ENCODE measurements at places on chromosomes 4 and X.
A peak's percentile ranks its signal among the peaks of the same experiment; 100 is the strongest.

DNA sequence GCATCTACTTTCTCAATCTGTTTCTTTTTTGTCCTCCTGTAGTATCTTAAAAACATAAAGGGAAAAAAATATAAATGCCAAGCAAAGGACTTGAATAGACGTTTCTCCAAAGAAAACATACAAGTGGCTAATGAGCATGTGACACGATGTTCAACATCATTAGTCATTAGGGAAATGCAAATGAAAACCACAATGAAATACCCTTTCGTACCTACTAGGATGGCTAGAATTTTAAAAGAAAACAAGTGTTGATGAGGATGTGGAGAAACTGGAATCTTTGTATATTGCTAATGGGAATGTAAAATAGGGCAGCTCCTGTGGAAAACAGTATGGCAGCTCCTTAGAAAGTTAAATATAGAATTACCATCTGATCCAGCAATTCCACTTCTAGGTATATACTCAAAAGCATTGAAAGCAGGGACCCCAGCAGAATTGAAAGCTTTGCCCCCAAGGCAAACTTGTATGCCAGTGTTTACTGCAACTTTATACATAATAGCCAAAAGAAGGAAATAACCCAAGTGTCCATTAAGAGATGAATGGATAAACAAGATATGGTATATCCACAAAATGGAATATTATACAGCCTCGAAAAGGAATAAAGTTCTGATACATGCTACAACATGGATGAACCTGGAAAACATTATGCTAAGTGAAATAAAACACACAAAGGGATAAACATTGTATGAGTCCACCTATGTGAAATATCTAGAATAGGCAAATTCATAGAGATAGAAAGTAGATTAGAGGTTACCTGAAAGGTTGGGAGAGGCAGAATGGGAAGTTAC lies 138.3 kb downstream of the SH3KBP1 start:
- no peak for DNase-seq

DNA sequence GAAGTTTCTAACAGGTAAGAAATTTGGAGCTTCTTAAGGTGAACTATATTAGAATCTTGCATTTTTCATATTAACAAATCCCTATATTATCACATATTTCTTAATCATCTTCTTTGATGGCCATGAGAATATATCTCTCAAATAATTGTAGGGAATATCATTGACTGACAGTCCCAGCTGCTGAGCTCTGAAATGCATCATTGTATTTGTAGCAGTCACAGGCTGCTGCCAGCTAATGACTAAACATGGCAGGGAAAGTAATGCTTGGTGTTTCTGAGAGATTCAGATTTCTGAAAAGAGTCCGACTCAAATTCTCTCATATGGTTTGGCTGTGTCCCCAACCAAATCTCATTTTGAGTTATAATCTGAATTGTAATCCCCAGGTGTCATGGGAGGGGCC lies 171.9 kb downstream of the TRAM1L1 start:
- DNase-seq: no peak

GRCh38 chr4:75705198-75705977 lies 19.0 kb upstream of the USO1 start:
- no peak for DNase-seq

- no peak for DNase-seq
These were observed 21.0 kb upstream of the CABS1 start for GRCh38 chr4:70313736-70314135.

- DNase-seq: no peak
These were observed 12.1 kb upstream of the ING2 start for GRCh38 chr4:183492791-183493222.

- no peak for DNase-seq
These were observed 17.6 kb downstream of the APBB2 start for GRCh38 chr4:41196633-41197332.

- no peak for DNase-seq
These were observed 62.1 kb downstream of the CC2D2A start for GRCh38 chr4:15531792-15532191.

DNA sequence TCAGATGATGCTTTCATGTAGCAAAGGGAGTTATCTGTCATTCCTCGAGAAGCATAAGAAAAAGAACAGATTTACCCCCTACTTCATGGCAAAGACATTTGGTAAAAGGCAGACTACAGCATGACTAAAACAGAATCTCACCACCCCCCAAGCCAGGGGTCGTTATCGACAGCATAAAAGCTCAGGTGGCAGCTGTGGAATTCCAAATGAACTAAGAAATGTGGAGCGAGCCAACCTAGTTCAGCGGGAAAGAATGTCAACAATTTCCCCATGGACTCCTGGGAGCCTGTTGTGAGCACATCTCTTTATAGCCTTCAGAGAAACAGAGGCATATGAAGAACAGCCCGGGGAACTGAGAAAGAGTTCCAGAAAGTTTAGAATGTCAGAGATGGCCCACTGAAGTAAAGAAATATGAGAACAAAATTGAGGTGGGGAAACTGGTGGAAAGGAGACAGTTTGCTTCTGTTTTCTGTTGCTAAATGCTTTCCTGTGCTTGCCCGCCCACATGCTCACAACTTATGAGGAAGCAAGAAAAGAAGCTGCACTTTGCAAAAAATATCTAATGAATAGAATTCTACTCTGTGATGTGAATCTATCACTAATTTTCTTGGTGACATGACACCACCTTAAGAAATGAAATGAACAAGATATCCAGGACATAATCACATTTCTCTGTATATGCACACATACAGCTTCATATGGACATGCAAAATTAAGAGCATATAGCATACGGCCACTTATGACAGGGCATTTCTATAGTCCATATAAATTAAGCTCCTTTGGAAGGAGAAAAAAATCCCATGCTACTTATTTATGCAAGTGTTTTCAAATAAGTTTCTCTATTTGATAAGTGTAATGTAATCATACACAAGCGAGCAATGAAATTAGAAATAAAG lies 135.3 kb upstream of the MID1 start:
- peak; percentile 31 for DNase-seq

- no peak for DNase-seq
These were observed 53.0 kb downstream of the TMEM154 start for GRCh38 chr4:152626790-152627189.

GRCh38 chr4:119238068-119238722 lies 25.7 kb downstream of the USP53 start:
- DNase-seq: no peak

DNA sequence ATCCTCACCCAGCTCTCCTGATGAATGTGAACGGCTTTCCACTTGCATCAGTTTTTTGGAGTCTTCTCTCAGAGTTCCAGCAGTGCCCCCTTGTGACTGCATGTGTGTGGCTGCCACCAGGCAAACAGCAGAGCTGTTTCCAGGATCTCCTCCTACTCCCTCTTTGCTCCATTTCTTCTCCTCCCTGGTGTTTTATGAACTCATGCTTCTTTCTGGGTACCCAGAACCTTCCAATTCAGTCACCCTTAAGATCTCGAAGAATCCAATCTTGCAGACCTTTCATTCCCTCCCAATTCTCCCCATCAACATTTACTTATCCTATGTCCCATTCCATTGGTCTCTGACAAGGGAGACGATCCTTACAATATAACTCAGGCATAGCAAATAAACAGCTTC lies 6.8 kb upstream of the TCEANC start:
- peak; percentile 57 for DNase-seq

GRCh38 chrX:120015145-120016067 lies 62.1 kb downstream of the RHOXF2B start:
- DNase-seq: peak; percentile 28

DNA sequence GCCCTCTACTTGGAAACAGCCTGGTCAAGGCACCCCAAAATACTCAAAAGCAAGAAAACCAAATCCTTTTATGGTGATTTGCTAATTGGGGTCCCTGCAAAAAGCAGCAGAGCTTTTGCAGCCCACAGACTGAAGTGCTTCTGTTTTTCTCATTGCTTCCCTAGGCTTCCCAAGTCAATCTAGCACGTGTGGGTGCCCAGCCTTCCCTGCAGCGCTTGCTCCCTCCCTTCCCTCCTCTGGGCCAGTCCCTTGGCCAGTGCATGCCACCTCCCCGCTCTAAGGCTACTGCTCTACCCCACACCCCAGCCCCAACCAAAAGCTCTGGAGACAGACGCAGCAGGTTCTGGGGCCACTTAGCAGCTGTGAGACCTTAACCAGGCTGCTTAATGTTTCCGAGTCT lies 53.6 kb downstream of the ANAPC4 start:
- no peak for DNase-seq

DNA sequence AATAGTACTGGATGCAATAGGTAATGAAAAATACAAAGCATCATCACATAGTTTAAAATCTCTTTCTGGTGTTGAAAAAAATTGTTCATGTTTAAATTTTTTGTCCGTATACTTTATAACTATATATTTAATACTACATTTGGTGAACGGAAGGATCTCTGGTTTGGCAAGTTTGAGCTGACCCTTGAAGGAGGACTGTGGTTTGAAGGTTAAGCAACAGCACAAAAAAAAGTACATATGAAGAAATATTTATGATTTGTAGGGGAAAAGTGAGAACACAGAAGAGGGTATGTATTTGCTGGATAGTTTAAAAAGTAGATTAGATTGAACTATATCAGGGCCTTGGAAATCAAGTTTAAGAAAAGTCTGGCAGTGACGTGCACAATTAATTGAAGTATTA lies 13.3 kb downstream of the SRP72 start:
- DNase-seq: no peak

GRCh38 chr4:105147553-105148161 lies 981 bp downstream of the TET2 start:
- peak; percentile 52 for DNase-seq

- DNase-seq: no peak
These were observed 206.0 kb downstream of the BCOR start for GRCh38 chrX:39891781-39892180.

DNA sequence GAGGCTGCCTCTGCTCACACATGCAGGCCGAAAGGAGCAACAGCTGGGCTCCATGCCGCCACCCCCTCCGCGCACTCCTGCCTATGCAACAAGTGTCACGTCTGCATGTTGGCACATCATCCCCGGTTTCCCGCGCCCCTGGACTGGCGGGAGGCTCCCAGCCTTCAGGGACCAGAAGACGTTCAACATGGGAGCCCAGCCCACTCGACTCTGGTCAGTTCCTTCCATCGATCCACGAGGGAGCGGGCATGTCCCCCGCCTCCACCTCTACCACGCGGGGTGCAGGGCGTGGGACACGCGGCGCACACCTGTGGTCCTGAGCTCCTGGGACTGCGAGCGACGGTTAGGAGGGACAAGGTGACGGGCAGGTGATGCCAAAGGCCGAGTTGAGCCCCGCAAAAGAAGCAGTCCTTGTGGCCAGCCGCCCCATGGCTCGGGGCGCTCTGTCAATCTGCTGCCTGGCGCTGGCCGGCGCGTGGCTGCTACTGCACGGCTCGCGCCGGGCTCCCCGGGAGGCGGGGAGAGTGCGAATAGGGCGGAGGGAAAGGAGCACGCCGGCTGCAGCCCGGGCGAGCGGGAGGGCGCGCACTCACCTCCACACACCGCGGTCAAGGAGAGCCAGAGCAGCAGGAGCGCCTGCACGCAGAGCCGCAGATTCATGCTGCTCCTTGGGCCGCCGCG lies 645 bp downstream of the APLN start:
- peak; percentile 16 for DNase-seq

DNA sequence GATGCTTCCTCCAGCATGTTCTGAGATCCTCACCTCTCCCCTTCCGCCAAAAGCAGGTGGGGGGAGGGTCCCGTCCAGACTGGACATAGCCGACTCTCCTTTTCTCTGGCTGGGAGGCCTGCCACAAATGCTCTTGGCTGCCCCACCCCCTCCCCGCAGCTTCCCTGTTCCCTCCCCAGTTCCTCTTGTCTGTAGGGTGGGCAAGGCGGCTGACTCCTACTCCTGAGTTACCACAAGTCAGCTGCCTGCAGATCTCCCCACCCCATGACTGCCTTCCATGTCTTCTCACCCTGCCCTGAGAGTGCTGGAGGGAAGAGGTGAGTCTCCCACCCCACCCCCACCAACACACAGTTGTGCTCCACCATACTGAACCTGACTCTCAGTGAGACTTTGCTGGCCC lies 2.9 kb downstream of the ATP6AP1 start:
- DNase-seq: no peak

DNA sequence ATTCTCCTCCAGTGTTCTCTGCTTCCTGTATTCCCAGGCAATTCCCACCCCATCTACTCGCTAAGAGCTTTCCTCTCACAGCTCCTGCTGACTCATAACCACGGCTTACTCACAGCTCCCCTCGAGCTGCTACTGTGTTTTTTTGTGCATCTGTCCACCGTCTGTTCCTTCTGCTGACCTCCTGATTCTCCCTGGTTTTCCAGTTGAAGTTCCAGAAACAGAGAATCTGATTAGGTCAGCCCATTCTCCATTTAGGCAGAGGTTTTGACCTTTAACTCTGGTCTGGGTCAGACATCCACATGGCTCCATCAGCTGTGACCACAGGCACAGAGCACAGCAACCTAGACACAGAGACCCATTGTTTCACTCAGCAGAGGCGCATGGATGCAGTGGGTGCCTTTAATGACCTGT lies 5.5 kb upstream of the SMIM20 start:
- DNase-seq: no peak

GRCh38 chrX:30892591-30892990 lies 3.5 kb upstream of the TAB3 start:
- no peak for DNase-seq

- no peak for DNase-seq
These were observed 5.3 kb upstream of the TRMT2B start for GRCh38 chrX:101057093-101057714.

GRCh38 chr4:186486172-186486571 lies 69.2 kb downstream of the MTNR1A start:
- DNase-seq: peak; percentile 8

DNA sequence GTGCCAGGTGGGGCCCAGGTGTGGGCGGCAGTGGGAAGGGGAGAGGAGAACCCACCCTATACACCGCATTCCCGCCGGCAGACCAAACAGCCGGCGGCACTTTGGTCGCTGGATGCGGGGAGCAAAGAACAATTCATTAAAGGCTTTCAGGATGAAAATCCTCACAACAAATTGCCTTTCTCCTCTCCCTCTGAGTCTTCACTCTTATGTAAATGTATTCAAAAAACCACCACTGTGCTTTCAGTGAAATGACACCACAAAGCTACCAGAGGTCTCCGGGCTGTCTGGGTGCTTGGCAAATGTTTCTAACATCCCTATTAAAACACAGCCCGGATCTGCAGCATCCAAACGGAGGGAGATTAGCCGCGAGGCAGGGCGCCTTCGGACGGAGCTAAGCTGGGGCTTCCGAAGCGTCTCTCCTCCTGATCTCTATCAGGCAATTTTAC lies 171.8 kb upstream of the TBL1X start:
- DNase-seq: peak; percentile 11

DNA sequence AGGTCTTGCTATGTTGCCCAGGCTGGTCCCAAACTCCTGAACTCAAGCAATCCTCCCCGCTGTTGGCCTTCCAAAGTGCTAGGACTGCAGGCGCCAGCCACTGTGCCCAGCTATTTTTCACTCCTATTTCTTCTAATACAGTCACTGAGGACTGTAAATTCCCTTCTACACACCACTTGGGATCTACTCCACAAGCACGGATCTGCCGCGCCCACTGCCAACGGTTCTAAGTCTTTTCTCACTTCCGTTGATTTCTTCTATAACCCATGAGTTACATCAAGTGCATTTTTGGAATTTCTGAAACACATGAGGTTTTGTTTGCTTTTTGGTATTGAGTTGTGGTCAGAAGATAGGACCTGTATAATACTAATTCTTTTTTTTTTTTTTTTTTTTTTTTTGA lies 48.6 kb downstream of the FAM53A start:
- DNase-seq: no peak

All from nephron progenitor cell (in vitro differentiated cells).